ENCODE measurements at places on chromosomes 2 and 18. TPM values are rescaled to one million over a fixed set of nuclear protein-coding genes. Genes with fewer than 3 reads are reported as not detected.

The IL36A gene
- not detected for total RNA-seq

The LONRF2 gene
- total RNA-seq, result not detected

The SERPINB4 gene
- not detected for total RNA-seq

The MOGAT1 gene
- not detected for total RNA-seq

The CNDP1 gene
- total RNA-seq, result not detected

Measured in myocyte (in vitro differentiated cells).